Activated T-helper 1 cell treated with anti-CD3 and anti-CD28 coated beads, Interleukin-12 subunit alpha, Interleukin-12 subunit beta, Interleukin-2, Interleukin-4 antibody, amounts not matched to agents 30 ng/mL and 10 ng/mL and 1 ng/mL, durations not matched to agents 14 hours and 24 hours and 36 hours (primary cell): ENCODE measurements at places on chromosomes 11 and 22. TPM values are rescaled to one million over a fixed set of nuclear protein-coding genes. Genes with fewer than 3 reads are reported as not detected.

Gene BDNF
- not detected in 2 replicates for total RNA-seq

Gene IGSF22
- total RNA-seq: 0.81 and 0.86 TPM in 2 replicates

Gene CASTOR1
- total RNA-seq: 5.6 and 8.8 TPM in 2 replicates

Gene OR51E1
- not detected in 2 replicates for total RNA-seq

Gene CCDC81
- 0.98 and 1.3 TPM in 2 replicates for total RNA-seq

Gene EXPH5
- total RNA-seq: 0.56 and 0.65 TPM in 2 replicates

Gene CYB561A3
- 38.1 and 42.3 TPM in 2 replicates for total RNA-seq

Gene MAPK8IP1
- total RNA-seq: 0.51 and 0.91 TPM in 2 replicates

Gene CCDC89
- 0.39 and 0.62 TPM in 2 replicates for total RNA-seq

Gene SEPTIN3
- total RNA-seq: 7.0 and 7.9 TPM in 2 replicates

Gene MPEG1
- not detected in 2 replicates for total RNA-seq

Gene CYP2D6
- 4.1 and 4.6 TPM in 2 replicates for total RNA-seq

Gene TAGLN
- 2.9 and 4.6 TPM in 2 replicates for total RNA-seq

Gene TCP11L1
- 15.0 and 16.1 TPM in 2 replicates for total RNA-seq

Gene CHRDL2
- not detected in 2 replicates for total RNA-seq

Gene PATE4
- not detected in 2 replicates for total RNA-seq

DNA sequence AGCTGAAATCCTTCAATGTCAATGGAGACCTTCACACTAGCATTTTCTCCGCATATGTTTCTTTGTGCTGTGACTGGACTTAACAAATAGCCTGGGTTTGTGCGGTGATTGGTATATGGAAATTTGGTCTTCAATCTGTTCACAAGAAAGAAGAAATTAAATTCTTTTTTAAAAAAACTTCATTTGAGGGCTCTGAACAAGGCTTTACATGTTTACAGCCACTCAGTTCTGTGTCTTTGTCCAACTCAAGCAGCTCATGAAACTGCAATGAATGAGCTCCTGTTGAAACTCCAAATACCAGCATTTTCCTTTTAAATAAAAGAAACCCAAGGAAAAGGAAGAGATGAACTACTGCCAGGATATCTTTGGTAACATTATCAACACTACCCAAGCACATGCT lies 57.3 kb downstream of the PIK3C2A start:
- DNase-seq: no peak

GRCh38 chr22:22513619-22514018 lies 5.1 kb upstream of the ZNF280B start:
- DNase-seq: no peak

DNA sequence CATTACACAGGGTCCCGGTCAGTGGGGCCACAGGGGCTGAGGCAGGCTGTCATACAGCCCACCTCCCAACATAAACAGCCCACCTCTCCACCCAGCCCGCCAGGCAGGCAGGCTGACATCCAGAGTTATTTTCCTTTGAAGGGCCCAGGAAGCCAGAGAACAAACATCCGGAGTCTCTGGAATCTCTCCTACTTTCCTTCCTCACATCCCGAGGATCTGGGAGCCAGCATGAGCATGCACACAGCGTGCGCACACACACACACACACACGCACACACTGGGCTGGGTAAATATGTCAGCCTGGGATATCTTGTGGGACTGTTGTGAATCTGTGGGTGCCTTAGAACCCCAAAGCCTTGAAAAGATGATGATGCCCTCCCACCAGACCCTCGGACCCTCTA lies 55.4 kb downstream of the PDE2A start:
- DNase-seq: no peak

GRCh38 chr11:41099654-41100053 lies 359.8 kb downstream of the LRRC4C start:
- no peak for DNase-seq

GRCh38 chr11:92198268-92198667 lies 26.4 kb upstream of the FAT3 start:
- DNase-seq: no peak

- DNase-seq: no peak
Measured at GRCh38 chr11:31645747-31646146, 136.2 kb downstream of the ELP4 start.

- no peak for DNase-seq
Measured at GRCh38 chr11:3004481-3004880, 12.4 kb upstream of the NAP1L4 start.

GRCh38 chr22:32607086-32607485 lies 132.5 kb downstream of the FBXO7 start:
- no peak for DNase-seq

DNA sequence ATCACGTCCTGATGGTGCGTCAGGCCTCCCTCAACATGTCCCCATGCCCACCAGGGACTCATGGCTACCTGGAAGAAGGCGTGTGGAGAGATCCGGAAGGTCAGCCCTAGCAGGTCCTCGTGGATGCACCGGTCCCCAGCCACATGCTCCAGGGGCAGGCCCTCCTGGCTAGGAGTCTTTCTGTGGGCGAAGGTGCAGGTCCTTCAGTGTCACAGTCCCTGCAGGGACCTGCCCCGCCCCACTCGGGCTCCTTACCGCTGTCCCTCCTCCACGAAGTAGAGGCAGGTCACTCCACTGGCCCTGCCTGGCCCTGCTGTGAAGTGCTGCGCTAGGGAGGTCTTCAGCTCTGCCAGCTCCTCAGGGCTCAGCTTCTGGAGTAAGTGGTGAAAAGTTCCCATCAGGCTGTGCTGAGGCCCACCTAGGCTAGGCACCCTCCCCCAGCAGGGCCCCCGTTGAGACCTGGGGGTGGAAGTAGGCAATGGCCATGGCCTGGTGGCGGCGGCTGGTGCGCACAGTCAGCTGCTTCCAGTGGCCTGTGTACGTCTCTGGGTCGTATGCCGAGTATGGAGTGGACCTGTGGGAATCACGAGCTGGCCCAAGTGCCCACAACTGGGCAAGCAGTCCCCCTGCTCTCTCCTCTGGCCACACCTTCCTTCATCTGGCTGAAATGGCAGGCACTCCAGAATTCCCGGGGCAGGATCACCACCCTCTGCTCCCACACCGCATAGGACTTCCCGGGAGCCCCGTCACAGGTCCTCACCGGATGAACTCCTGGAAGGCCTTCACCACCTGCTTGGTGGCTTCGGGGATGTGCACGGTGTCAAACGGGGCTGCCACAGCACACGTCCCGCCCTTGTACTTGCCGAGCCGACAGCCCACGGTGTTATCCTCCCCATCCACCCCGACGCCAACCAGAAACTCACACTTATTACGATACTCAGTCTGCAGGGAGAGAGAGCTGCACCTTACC lies 1.1 kb upstream of the RANBP1 start:
- DNase-seq: no peak

- no peak for DNase-seq
Measured at GRCh38 chr11:102776454-102776853, 4.0 kb downstream of the MMP10 start.

DNA sequence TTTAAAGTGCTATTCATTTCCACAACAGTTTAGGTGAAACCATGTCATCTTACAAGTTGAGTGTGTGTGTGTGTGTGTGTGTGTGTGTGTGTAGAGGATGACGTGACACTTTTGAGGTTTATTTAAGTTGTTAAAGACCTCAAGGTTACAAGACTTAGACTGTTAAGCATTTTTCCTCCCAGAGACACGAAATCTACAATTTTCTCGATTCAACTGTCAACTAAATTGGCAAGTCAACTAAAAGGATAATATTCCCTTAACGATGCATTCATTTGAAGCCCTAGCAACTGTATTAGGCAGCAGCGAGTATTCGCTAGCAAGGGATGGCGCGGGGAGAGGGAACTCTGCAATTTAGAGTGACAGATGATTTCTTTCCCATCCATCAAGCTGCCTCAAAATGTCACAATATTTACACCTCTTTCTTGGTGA lies 17.6 kb upstream of the BDNF start:
- DNase-seq: no peak

GRCh38 chr11:6607190-6607795 lies 3.7 kb downstream of the ILK start:
- DNase-seq: no peak

DNA sequence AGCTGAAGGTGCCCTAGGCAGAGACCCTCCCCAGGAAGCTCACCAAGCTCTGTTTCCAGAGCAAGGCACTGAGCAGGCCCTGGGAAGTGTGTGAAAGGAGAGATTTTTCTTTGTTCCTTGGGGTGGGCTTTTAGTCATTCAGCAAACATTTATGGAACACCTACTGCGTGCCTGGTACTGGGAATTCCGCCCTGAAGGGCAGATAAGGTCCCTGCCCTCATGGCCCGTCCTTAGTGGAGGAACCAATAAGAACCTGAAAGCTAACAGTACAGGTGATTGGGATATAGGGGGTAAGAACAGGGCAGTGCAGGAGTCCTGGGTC lies 3.9 kb downstream of the TMEM134 start:
- DNase-seq: no peak

DNA sequence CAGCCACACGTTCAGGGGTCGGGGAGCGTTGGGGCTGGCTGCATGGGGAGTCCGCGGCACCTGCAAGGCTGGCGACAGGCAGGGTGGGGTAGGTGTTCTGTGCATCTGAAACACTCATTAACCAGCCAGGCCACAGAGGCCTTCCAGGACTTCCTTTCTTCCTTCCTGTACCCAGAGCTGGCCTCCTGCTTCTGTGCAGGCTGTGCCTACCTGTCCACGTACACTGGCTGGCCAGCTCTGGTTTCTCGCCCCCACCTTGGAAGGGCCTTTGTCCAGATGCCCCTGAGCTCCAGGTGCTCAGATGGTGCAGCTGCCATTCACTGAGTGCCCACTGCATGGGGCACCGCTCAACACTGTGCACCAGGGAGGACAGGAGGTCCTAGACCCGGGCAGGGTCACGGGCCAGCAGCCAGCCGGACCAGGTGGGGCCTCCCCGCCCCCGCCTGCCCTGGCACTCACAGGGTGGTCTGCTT lies 15.9 kb downstream of the TTLL12 start:
- DNase-seq: no peak

DNA sequence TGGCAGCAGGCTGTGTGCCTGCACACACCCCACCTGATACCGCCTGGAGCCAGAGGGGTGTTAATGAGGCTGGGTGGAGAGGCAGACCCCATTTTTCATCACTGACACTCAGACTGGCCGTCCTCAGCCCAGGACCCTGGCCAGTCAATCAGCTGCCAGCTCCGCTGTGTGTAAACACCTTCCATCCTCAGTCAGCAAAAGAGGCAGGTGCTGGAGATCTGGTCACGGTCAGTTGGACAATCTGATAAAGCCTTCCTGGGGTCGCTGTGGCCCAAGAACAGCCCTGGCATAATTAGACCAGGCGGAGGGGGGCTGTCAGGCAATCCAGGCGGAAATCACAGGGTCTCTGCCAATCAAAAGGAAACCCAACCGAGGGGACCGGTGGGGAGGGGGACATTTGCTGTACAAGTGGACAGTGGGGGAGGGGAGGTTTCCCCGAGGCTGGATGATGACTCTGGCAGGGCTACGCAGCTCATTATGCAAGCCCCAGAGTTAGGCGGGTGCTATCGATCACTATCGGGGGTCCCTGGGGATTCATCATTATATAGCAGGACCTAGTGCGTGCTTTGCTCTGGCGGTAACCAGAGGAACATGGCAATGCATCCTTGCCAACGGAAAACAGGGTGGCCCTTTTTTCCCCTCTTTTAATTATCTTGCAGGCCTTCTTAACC lies 72.9 kb downstream of the ABTB2 start:
- no peak for DNase-seq

DNA sequence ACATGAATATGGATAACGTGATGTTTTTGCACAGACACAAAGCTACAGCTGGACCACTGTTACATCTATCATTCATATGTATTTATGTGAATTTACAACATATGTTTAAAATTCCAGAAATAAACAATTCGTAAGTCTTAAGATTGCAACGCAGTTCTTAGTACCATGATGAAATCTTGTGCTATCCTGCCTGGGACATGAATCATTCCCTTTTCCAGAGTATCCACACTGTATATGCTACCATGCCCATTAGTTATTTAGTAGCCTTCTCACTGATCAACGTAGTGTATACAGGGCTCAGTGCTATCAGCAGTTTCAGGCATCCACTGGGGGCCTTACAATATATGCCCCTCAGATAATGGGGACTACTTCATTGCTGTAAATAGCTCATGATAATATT lies 4.3 kb downstream of the ATL3 start:
- DNase-seq: no peak

DNA sequence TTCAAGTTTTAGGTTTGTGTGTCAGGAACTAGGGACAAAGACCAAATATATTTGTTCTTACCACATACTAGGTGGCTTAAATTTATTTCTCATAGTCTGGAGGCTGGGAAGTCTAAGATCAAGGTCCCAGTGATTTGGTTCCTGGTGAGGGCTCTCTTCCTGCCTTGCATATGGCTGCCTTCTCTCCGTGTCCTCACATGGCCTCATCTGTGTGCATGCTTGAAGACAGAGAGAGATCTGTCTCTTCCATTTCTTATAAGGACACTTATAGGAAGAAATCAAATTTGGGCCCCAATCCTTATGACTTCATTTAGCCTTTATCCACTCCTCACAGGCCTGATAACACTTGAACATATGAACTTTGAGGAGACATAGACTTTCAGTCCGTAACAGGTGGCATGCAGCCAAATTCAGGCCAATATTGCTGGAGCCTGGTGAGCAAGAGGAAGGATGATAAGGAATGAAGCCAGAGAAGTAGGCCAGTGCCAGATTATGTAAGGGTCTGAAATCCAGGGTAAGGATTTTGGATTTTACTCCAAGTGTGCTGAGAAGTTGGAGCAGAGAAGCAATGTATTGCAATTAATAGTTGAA lies 35.1 kb downstream of the TTC17 start:
- no peak for DNase-seq

DNA sequence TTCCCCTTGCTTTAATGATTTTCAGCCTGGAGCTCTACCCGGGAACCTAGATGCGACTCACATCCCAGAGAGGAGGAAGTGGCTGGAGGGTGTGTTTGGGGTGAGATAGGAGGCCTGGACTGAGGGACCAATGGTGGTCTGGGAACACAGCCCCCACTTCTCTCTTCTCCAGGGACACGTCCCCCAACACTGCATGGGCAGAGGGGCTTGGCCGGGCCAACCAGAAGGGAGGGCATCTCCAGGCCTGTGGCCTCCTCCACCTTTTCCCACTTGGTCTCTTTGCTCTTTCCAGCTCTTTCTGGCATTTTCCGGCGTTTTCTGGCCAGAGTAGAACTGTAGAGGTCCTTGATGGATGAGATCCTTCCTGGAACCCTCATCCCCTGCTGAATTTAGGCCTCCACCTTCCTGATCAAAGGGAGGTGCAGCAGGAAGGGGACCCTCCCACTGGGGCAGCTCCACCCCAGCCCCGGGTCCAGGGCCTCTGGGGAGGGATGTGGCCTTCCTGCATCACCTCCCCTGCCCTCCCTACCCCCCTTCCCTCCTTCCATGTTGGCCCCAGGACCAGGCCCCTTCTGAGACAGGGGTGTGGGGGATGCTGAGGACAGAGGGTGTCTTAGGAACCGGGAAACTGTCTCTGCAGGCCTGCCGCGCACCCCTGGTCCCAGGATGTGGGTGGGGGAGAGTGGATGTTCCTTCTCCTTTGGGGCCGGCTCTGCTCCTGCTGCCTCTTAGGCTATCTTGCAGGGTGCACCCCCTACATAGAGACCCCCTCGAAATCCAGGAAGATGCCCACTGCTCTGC lies 24.4 kb downstream of the MRGPRG start:
- no peak for DNase-seq

GRCh38 chr22:40609216-40609615 lies 27.3 kb downstream of the MRTFA start:
- DNase-seq: no peak
